NCI-H1417 treated with DMSO at 0.1 percent for 48 hours (cell line): ENCODE measurements at places on chromosomes 16 and 17.

- DNase-seq, result peak; percentile 18
Measured at GRCh38 chr17:40582328-40582901, 17.1 kb upstream of the CCR7 start.

GRCh38 chr16:89031715-89032659, 55.0 kb upstream of the CBFA2T3 start:
- no peak for DNase-seq

DNA sequence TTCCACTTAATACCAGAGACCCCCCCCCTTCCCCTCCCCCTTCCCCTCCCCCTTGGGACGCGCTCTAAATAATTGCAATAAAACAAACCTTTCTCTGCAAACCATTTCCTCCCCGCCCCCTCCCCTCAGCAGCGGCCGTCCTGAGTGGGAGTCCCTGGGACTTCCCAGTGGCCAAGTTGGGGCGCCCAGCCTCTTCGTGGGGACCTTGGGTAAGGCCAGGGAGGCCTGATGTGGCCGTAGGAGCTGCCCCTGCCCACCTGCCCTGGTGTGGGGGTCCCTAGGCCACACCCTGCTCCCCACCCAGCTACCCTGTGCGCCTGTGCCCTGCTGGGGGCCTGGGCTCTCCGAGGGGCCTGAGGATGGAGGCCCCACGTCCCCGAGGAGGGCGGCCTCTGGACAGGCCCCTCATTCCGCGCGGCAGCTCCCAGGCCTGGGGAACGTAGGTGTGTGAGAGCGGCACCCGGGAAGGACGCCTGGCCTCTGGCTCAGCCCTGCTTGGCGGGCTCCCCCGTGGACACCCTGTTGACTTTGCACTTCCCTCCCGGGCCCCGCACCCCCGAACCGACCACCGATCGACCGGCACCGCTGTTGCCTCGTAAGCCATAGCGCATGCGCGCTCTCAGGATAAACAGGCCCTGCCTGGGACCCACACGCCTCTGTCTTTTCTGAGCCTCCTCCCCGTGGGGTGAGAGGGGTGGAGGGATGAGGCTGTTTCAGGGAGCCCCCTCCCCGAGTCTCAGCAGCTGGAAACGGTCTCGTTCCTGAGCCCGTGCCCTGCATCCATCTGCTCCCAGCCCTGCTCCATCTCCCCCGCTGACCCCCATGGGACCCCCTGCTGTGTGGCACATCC, 9.0 kb downstream of the NTHL1 start:
- no peak for DNase-seq

DNA sequence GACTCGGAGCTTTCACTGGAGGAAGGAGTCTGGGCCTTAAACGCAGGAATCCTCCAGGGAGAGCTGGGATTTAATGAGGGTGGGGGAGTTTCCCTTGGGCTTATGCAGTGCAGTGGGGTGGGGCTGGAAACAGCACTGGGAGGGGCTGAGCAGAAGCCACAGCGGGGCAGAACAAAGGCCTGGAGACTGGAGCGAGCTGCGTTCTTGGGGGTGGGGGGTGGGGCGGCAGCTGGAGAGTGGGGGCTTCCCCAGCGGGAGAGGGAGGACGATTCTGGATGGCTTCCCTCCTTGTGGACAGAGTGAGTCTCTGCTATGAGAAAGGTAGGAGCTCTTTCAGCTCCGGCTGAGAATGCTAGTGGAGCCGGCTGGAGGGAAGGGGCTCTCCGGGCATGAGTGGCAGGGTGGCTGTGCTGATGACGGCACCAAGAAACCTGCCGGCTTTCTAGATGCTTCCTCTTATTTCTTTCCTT, 406.0 kb downstream of the SEC14L1 start:
- DNase-seq, result no peak

DNA sequence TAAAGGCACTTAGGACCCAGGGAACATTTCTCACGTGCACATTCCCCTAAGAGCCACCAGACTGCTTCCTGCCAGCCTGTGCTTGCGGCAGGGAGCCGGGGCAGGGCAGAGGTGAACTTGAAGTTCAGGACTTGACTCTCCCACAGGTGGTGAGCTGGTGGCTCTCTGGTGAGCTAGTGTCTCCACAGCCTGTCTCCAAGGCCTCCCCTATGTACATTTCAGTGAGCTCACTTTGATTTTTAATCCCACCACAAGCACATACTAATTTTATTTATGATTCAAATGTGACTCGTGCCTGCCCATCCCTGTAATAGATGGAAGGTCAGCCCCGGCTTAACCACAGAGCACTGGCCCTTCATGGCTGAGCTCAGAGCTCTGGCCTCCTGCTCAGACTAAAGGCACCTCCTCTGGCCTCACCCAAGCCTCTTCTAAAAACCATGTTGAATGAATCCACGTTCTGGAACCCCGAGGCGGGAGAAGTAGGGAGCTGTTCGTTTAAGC, 9.2 kb downstream of the SNN start:
- DNase-seq, result no peak

- DNase-seq, result no peak
Measured at GRCh38 chr16:19164285-19164684, 3.8 kb upstream of the SYT17 start.

- no peak for DNase-seq
Measured at GRCh38 chr17:45233423-45233924, 11.8 kb downstream of the FMNL1 start.

DNA sequence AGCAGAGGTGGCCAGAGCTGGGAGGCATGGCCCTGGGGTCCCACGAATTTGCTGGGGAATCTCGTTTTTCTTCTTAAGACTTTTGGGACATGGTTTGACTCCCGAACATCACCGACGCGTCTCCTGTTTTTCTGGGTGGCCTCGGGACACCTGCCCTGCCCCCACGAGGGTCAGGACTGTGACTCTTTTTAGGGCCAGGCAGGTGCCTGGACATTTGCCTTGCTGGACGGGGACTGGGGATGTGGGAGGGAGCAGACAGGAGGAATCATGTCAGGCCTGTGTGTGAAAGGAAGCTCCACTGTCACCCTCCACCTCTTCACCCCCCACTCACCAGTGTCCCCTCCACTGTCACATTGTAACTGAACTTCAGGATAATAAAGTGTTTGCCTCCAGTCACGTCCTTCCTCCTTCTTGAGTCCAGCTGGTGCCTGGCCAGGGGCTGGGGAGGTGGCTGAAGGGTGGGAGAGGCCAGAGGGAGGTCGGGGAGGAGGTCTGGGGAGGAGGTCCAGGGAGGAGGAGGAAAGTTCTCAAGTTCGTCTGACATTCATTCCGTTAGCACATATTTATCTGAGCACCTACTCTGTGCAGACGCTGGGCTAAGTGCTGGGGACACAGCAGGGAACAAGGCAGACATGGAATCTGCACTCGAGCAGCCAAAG, 2.3 kb downstream of the CSF3 start:
- DNase-seq, result no peak

DNA sequence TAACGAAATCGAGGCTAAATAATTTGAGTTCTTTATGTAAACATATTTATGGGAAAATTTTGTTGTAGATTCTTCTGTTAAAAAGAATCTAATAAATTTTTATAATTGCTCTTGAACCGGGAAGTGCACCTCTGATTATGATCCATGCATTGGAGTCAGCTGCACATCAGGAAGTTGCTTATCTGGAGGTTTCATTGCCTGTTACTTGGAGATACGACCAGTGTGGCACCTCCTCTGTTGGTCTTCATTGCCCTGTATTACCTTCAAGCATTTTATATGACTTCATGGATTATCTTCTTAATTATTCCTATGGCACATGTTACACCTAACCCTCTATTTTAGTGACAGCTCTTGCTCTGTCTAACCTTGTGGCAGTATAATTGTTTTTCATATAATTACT, 312.6 kb upstream of the TBX2 start:
- DNase-seq, result no peak

DNA sequence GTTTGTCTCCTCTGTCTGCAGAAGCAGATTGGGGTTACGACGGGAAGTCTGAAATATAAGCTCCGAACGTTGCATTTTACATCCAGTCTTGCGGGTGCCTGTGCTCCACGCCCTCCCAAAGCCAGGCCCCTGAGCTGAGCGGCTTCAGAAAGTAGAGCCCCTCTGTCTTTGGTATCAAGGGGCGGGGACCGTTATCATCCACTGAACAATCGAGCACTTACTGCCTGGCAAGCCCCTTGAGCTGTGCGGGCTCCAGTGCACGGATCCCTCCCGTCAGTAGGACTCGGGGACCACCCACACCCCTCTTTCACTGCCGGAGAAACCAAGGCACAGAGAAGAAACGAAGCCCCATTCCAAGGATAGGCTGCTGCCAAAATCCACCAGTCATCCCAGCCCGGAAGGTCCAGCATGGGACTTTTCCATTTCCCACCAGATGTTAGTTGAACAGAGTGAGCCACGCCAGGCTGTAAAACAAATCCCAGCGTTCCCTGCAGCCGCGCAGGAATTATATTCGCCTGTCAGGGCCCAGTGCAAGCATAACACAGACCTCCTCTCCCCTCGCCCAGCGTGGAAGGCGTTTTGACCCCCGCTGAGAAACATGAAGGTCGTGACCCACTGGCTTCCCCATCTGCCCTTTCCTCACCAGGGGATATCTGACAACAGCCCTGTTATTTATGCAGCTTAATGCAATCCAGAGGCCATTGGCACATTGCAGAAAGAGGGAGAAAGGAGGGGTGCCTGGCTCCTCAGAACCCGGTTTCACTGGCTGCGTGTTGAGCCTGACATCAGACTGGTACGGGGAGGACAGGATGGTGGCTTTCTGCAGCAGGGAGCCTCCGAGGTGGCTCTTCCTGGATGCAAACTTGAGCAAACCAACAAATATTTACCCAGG, 212.2 kb upstream of the FOXF1 start:
- DNase-seq, result no peak

DNA sequence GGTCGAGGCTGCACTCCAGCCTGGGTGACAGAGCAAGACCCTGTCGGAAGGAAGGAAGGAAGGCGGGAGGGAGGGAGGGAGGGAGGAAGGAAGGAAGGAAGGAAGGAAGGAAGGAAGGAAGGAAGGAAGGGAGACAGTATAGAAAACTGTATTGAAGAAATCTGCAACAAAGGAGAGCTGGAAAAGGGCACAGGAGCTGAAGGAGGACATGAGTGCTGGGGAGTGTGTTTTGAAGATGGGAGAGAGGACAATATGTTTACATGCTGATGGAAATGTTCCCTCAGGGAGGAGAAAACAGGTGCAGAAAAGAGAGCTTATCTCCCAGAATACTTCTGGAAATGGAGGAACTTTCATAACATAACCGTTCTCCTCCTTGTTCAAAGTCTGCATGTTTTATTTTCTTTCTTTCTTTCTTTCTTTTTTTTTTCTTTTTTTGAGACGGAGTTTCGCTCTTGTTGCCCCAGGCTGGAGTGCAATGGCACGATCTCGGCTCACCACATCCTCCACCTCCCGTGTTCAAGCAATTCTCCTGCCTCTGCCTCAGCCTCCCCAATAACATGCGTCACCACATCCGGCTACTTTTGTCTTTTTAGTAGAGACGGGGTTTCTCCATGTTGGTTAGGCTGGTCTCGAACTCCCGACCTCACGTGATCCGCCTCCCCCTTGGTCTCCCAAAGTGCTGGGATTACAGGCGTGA, 2.7 kb upstream of the HAP1 start:
- DNase-seq, result no peak

- no peak for DNase-seq
Measured at GRCh38 chr17:35536664-35537171, 760 bp downstream of the SLFN12L start.

DNA sequence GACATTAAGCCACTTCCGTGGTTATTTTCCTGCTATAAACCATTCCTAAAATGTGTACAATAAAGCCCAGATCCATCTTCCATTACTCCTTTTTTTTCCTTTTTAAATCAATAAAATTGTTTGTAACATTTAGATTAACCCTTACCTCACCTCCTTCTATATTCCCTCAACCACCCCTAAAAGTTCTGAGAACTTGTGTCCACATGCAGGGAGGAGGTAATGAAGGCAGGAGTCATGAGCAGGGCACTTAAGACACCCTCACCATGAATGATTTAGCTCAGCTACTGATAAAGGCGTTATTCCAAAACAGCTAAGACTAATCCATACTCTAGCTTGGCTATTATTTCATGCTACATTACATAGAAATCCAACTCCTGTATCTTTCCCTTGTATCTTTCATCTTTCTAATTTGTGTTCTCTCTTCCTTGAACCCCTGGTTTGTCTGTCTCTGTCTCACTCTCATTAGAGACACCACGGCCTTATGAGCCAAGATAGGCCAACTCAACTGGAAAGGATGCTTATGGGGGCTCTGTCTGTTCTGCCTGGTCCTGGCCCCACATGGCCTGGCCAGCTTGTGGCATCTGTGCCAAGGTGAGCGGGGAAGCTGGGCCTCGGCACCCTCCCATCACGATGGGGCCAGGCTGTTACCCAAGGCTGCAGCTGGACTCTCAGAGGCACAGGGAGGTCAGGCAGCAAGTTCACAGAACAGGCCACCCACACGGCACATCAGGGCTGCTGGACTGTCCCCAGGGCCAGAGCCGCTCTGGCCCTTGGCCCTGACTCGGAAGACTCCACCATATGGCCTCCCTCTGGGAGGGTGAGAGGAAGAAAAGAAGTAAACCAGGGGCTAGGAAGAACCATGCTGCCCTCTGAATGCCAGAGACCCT, 294.4 kb downstream of the SOX9 start:
- no peak for DNase-seq

DNA sequence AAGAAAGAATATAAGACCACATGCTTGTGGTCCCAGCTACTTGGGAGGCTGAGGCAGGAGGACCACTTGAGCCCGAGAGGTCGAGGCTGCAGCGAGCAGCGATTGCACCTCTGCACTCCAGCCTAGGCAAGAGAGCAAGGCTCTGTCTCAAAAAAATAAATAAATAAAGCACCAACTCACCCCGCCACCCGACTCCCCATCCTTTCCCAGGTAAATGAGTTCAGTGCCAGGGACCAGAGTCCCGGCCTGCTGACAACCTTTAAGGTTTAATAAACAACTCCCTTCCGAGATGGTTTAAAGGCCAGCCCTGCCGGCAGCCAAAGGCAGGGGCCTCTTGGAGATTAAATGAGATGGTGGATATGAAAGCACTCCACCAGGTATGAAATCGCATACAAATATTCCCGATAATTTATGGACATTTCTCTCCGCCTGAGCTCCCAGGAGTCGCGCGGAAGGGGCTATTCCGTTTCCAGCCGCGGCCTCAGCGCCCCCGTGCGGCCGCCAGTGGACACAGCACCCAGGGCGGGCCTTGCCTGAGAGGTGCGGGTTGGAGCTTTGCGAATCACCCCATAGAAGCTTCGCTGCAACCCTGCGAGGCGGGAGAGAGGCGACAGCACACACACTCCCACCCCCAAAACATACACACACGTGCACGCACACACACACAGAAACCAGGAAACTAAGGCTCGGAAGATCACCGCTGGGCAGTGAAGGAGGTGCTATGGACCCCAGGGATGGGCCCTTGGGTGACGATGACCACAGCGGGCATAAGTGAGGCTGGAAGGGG, 4.0 kb upstream of the RPL38 start:
- DNase-seq, result no peak

- DNase-seq, result no peak
Measured at GRCh38 chr16:69724981-69725479, 1.3 kb downstream of the NQO1 start.

- DNase-seq, result no peak
Measured at GRCh38 chr17:68314916-68315535, 23.7 kb downstream of the ARSG start.

DNA sequence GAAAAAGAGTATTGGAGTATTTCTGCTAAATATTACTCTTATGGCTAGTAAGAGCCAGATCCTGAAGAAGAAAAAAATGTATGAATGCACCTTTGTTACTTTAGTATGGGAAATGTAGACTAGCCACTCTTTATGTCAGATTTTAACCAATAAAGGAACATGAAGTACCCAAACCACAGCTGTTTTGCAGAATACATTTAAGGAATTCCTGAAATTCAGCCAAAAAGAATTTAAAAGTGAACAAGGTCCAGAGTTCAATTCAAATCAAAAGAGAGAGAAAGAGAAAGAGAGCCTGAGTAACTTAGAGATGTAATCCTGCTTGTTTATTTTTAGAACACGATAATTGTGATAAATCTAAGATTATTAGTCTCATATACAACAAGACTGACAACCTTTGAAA, 1.2 kb downstream of the KCNJ16 start:
- DNase-seq, result no peak
